Renal pelvis (tissue), 12 donors: ENCODE measurements at places on chromosomes 3 and 15. TPM values are rescaled to one million over a fixed set of nuclear protein-coding genes. Genes with fewer than 3 reads are reported as not detected.
A peak's percentile ranks its signal among the peaks of the same experiment; 100 is the strongest.

Gene LRRN1
- 21.2 TPM for polyA plus RNA-seq

DNA sequence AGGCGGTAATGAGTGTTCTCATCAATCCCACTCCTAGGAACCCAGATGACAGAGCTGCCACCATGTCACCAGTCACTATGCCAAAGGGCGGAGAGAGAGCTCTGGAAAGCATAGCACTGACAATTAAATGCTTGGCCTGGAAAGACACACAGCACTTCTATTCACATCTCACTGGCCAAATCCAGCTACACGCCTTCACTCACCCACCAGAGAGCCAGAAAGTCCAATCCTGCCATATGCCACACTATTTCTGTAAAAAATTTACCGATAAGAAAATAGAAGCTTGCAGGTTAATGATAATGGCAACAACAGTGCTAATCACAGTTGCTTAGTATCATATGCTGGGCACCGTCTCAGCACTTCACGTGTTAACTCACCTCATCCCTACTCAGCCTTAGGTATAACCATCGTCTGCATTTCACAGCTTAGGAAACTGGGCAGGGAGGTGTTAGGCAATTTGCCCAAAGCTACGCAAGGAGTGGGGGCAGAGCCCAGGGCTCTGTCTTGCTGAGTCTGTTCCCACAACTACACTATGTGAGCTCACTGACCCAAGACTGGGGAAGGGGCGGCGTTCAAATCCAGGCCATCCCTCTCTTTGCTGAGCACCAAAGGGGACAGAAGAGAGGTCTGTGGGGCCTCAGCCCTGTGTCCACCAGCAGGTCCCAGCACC, 16.5 kb downstream of the KLHL25 start:
- no peak for DNase-seq

DNA sequence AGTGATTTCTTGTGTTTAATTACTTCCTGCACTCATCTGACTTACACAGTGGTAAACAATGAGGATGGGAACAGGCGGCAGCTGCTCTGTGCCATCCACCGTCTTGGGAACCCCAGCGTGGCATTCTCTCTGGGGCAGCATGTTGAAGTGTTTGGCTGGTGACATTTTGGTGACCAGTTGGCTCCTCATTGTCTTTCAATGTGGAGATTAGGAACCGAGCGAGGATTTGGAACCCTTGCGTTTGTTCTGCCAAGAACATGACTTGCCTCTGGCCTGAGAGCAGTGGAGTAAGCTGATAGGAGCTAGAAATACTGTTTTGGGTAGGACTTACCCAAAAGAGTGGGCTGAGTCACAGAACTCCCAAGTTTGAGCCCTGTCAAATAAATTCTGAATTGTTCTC, 88.8 kb downstream of the IGF1R start:
- no peak for DNase-seq

DNA sequence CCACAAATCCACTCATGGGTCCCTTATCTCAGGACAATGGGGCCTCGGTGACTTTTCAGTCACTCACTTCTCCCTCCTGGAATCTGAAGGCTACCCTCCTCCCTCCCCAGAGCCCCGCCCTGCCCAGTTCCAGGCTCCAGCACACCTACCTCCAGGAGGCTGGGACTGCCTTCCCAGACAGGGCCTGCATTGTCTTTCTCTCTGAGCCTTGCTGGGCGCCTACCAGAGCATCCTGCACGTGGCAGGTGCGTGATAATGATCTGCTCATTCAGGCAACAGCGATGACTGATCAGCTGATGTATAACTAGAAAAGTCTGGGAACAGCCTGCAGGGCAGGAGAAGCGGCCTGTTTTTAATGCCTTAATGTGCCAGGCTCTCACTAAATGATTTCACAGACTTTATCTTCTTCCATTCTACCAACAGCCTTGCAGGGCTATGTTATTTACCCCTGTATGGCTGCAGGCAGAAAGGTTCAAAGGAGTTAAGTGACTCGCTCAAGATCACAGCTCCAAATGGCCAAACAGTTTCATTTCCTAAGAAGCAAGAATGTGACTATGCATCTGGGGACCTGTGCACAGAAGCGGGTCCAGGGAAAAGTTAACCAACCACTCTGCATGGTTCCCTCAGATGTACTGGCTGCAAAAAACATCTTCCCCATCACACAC, 6.3 kb downstream of the ADAMTS17 start:
- no peak for DNase-seq

Gene ATP13A3
- polyA plus RNA-seq: 86.7 TPM

GRCh38 chr15:62994439-62994838, 48.1 kb upstream of the TPM1 start:
- DNase-seq: no peak

- DNase-seq: no peak
Measured at GRCh38 chr15:60591496-60592370, 112.8 kb upstream of the ICE2 start.

DNA sequence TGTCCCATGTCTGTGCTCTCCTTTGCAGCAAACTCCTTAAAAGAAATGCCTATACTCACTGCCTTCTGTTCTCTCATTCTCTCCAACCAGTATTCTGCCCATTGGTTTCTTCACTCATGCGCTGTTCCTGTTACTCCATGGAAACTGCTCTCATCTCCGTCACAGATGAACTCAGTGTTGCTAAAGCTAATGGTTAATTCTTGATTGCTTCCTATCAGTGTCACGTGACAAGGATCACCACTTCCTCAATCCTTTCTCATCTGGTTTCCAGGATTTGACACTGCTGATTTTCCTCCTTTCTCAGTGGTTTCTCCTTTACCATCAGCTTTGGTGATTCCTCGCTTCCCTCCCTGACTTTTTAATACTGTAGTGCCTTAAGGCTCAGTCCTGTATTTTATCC, 2.6 kb downstream of the DPH3 start:
- no peak for DNase-seq

Gene PRR20G
- not detected for polyA plus RNA-seq

GRCh38 chr3:120062474-120062873, 31.8 kb downstream of the GSK3B start:
- DNase-seq: no peak

GRCh38 chr3:69547461-69547880, 161.6 kb upstream of the FRMD4B start:
- DNase-seq: no peak

Gene GOLGA8J
- 2.5 TPM for polyA plus RNA-seq

GRCh38 chr15:99561476-99562230, 4.1 kb upstream of the MEF2A start:
- no peak for DNase-seq

Gene EFCAB12
- polyA plus RNA-seq: 5.7 TPM

GRCh38 chr15:55990998-55991397, 2.4 kb downstream of the NEDD4 start:
- DNase-seq: no peak

Gene CD200R1L
- polyA plus RNA-seq: not detected

DNA sequence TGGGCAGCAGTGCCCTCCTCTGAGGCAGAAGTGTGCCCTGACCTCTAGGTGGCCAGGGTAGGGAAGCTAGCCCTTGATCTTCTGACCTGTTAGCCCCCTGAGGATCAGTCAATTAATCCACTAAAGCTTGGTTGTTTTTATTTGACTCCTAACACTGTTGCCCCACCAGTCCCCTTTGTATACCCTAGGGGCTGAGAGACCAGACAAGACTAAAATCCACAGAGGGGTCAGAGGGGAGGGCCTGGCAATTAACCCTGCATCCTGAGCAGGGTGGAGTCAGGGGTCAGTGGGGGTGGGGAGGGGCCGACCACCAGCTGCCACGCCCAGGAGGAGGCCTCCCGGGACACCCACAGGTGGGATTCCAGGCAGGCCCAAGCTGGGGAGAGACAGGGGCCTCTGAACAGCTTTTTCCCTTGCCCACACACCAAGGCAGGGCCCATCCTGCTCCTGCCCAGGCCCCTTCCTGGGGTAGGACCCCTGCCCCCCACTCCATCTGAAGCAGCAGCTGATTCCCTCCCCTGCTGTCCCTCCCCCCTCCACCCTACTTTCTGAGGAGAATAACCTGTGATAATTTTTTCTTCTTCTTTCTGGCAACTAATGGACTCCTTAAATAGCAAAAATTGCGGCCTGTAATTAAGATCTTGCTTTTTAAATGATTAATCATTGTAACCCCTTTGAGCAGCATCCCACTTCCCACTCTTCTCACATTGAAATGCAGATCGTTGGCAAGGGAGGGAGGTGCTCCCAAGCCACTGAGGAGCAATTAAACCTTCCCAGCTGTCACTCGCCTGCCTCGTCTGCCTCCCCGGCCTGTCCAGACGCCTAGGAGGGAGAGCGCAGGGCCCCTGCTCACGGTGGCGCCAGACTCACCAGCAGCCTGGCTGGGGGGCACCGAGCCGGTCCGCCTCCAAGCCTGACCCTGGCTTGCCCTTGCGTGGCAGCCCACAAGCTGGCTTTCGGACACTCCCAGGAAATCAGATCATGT, 51.9 kb downstream of the RHCG start:
- no peak for DNase-seq

Gene CLSTN2
- polyA plus RNA-seq: 1.7 TPM

Gene SUMF1
- polyA plus RNA-seq: 49.2 TPM

Gene ABI3BP
- polyA plus RNA-seq: 13.5 TPM

Gene RTP1
- not detected for polyA plus RNA-seq

Gene ANKRD34C
- 0.06 TPM for polyA plus RNA-seq

DNA sequence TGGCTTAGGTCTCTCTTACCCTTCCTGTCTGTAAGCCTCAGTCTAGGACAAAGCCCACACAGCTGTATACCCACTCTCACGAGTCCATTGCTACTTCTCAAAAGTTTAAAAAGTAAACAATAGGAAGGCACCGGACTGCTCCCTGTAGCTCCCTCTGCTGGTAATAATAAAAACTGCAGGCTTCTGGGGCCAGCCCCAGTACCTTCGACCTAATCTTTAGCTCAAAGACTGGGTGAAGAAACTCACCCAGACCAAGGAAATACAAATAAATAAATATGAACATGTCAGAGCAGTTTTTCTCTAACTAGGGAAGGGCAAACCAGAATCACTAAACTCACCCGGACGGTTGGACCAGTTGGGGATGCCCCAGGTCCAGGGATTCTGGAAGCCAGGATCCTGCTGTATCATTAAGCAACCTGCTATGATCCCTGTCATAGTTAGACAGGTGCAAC, 5.0 kb downstream of the FAM219B start:
- peak; percentile 35 for DNase-seq

Gene RGMA
- polyA plus RNA-seq: 11.5 TPM

DNA sequence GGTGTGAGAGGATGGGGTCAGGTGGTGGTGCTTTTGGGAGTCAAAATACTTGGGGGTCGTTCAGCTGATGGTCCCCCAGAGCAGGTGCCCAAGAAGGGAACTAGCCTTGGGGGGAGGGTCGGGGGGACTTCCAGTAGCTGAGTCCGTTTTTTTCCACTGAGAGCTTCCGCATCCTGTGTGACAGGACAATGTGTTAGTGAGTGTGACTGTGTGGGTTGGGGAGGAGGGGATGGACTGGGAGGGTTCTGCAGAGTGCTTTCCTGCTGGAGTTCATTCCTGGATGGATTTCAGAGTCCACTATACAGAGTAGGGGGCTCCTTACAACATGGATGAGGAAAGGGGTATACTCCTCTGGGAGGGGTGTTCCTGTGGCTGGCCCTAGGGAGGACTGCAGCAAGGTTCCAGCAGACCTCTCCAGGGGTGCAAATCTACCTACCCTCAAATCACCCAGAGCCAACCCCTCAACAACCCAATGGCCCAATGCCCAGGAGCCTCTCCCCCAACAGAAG, 601 bp upstream of the HYAL2 start:
- DNase-seq: no peak

- no peak for DNase-seq
Measured at GRCh38 chr3:190175490-190175889, 54.8 kb upstream of the P3H2 start.

- DNase-seq: no peak
Measured at GRCh38 chr3:160369784-160370183, 29.2 kb downstream of the IFT80 start.

DNA sequence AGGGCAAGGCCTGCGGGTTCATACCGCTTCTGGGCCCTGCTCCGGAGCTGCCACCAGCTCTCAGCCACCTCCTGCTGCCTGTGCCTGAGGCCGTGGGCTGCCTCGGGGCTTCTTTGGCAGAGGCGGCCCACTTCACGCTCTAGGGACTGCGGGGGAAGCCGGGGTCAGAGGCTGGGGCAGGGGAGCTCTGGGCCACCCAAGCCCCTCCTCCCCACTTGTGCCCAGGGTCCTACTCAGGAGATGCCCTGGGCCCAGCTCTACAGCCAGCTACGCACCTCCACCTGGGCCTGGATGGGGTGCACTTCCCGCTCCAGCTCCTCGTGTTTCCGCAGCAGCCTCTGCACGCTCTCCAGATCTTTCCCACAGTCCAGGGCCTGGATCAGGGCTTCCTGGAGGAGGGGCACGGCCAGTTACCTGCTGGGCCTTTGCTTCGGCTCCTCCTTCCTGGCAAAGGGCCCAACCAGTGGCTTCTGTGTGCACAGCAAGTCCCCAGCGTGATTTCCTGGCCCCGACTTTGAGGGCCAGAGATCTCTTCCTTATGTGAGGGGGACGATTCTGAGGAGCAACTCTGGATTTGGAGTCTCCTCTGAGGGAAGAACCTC, 24.0 kb downstream of the PLA2G4B start:
- DNase-seq: no peak

Gene FANCD2OS
- not detected for polyA plus RNA-seq

GRCh38 chr15:77513226-77513625, 92.5 kb downstream of the HMG20A start:
- no peak for DNase-seq

- DNase-seq: no peak
Measured at GRCh38 chr15:60179786-60180391, 175.8 kb downstream of the FOXB1 start.

DNA sequence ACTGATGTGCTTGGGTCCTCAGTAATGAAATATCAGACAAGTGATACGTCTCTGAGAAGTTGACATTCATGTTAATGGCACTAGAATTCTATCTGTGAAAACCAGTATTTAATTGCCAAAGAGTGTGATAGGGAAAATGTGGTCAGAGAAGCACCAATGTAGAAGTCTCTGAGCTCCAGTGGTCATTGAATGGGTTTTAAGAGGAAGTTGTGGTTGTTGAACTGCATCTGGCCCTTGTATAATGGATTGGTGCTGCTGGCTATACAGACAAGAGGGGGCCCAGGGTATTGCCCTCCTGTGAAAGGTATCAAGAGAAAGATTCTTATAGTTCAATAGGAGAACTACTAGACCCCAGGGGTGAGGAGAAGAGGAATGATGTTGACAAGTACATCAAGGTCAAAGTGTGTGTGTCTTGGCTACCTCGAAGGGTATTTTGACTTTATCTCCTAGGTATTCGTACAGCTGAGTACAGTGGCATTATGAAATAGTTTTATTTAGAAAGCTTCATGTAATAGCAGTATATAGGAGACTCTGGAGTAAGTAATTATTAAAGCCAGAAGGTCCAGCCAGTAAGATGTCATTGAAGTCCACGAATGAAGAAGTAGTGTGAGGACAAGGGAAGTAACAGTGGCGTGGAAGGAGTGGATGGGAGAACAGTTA, 47.1 kb downstream of the CHD2 start:
- no peak for DNase-seq

Gene SPSB4
- 21.0 TPM for polyA plus RNA-seq

- no peak for DNase-seq
Measured at GRCh38 chr15:34952481-34952880, 17.1 kb downstream of the AQR start.

- no peak for DNase-seq
Measured at GRCh38 chr15:42929306-42929848, 8.8 kb upstream of the TTBK2 start.

GRCh38 chr15:83546512-83546888, 99.4 kb downstream of the SH3GL3 start:
- no peak for DNase-seq

- DNase-seq: no peak
Measured at GRCh38 chr3:143224716-143225115, 105.1 kb downstream of the CHST2 start.

Gene PP2D1
- polyA plus RNA-seq: 0.82 TPM
